Brain (organoid and tissue), 16 donors: ENCODE measurements at places on chromosomes 3 and 15. TPM values are rescaled to one million over a fixed set of nuclear protein-coding genes. Genes with fewer than 3 reads are reported as not detected.

DPPA2 gene
- polyA plus RNA-seq = not detected

CILP gene
- polyA plus RNA-seq = not detected

NLGN1 gene
- polyA plus RNA-seq = 6.3 TPM

ROBO2 gene
- polyA plus RNA-seq = 3.8 TPM
